ENCODE measurements at places on chromosomes 4 and X. TPM values are rescaled to one million over a fixed set of nuclear protein-coding genes. Genes with fewer than 3 reads are reported as not detected.
A peak's percentile ranks its signal among the peaks of the same experiment; 100 is the strongest.

GRCh38 chr4:150970685-150971151, 44.4 kb downstream of the LRBA start:
- DNase-seq: no peak

- DNase-seq: no peak
Measured at GRCh38 chr4:109410776-109411175, 22.8 kb upstream of the SEC24B start.

DNA sequence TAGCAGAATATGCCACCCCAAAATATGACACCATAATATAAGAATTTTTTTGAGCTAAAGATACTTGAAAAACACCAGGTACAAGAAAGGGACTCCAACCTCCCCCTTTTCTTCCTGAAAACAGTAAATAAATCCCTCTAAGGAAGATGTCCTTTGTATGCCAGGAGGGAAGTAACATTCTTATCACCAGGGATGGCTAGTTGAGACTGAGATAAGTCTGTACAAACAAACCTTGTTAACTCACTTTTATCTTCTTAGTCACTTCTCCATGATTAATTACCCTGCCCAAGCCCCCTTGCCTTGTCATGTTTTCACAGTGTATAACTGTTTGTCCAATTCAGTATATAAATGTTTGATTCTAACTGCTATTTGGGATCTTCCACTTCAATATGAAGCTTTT, 888.0 kb downstream of the PCDH18 start:
- no peak for DNase-seq

Gene ASB9
- total RNA-seq: not detected

DNA sequence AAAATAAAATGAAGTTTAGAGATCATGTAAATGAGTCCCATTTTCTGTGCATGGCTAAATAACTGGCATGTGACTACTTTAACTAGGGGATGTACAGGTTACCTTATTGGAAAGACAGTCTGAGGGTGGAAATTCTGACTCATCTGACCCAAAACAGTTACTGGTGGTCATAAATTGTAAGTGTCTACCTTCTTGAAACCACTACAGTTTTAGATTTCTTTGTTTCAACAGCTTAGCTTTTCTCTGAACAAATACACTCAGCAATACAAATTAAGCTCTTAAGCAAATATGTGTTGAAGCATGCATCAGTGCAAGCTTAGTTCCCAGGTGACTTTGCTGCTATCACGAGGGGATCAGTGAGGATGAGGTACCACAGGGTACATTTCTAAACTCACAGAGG, 60.7 kb upstream of the PGM2 start:
- no peak for DNase-seq

DNA sequence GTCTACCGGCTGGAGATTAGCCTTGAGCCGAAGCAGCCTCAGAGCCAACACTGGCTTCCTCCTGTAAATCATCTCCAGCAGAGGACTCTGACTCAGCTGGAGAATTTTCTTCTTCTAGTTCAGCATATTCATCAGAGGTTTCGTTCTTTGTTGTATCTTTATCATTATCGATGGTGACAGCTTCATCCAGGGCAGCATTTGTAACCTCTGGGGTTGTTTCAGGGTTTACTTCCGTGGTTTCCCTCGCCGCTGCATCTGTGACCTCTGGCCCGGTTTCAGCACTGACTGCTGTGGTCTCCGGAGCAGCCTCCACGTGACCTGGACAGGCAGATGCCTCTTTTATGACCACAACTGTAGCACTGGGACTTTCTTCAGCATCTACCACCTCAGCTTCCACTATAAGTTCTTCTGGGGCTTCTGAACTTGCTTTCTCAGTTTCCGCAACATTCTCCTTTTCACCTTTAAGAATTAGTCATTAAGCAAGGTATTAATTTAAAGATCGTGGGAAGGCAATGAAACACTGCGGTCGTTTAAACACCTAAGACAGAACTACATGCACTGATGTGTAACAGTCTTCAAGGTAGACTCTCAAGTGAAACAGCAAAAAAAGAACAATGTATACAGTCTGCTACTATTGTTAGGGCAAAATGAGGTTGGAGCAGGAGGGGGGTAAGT, 13.3 kb downstream of the MGARP start:
- peak; percentile 78 for DNase-seq

- no peak for DNase-seq
Measured at GRCh38 chr4:120753854-120754253, 168.7 kb downstream of the PRDM5 start.

Gene GPRIN3
- total RNA-seq: 6.3 TPM

GRCh38 chr4:152693871-152694270, 14.1 kb upstream of the TMEM154 start:
- DNase-seq: no peak

- DNase-seq: no peak
Measured at GRCh38 chrX:107736781-107737531, 38.6 kb downstream of the TSC22D3 start.

- no peak for DNase-seq
Measured at GRCh38 chrX:127038065-127038464, 218.5 kb downstream of the PRR32 start.

Gene OPRPN
- 2.4 TPM for total RNA-seq

Gene CDX4
- total RNA-seq: not detected

DNA sequence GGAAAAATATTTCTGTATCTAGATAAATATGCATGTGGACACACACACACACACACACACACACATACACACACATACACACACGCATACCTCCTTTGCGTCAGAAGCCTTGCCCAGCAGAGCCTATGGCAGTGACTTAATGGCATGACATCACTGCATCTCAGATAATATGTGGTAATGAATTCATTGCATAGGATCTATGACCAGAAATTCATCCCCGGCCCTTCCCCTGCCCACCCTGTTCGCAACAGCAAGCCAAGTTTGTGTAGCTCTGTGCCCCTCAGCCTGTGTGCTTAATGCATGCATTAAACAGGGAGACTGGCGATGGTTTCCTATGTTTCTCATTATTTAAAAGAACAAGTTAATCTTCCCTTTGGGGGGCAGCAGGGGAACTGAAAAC, 120.7 kb downstream of the NKX6-1 start:
- DNase-seq: no peak

DNA sequence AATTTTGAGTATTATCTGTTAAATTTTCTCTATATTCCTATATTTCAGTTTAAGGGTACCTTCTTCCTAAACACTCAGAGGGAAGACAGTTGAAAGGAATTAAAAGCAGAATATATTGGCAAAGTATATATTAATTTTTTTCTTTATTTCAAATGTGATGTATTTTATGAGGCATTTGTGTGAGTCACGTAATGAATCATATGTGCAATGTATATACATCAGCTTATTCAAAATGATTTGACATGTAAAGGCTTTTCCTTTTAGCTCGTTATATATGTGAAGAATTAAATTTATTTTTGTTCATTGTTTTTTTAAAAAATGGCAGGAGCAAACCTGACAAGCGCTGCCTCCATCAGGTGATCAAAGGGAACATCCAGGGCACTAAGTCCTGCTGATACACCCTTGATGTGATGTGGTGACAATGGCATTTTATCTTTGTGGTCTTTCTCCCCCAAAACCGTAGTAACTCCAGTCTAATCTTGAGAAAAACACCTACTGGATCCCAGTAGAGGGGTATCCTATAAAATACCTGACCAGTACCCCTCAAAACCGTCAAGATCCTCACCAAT, 8.9 kb downstream of the WWC2 start:
- DNase-seq: no peak

Gene TGIF2LX
- total RNA-seq: 0.72 TPM

GRCh38 chrX:138982365-138982764, 270.8 kb upstream of the FGF13 start:
- DNase-seq: no peak

- DNase-seq: no peak
Measured at GRCh38 chr4:74814052-74814451, 19.7 kb upstream of the BTC start.

Gene LIMCH1
- 144 TPM for total RNA-seq

DNA sequence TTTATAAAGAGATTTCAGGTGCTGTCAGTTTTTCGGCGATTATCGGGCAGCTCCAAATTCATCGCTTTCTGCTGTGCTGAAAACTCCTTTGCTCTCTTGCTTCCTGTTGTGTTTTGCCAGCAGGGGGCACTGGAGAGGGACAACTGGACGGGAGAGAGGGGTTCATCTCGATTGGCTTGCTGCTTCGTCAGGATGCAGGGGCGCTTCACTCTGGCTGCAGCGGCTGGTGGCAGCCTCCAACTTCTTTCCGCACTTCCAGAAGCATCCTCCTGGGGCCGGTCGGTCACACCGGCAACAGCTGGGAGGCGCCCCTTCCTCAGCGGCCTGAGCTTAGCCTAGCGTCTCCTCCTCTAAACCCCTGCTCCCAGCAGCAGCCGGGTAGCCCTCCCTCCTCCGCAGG, 29.5 kb downstream of the MSL3 start:
- peak; percentile 4 for DNase-seq

DNA sequence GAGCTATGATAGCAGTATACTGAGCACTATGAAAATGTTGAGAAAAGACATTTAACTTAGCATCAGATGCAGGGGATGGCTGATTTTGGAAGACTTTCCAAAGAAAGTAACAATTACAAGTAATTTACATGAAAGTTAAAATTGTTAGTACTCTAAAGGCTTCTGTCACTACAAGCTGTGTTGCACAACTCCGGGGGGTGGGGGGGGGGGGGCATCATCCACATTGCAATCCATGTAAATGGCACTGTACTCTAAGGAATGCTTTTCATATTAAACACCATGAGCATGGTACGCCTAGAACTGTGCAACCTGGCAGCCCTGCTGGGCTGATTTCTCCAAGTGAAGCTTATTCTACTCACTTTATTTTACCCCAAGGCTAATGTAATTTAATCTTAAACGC, 363.4 kb downstream of the TMA16 start:
- DNase-seq: no peak

- DNase-seq: peak; percentile 93
Measured at GRCh38 chrX:119655125-119655524, 37.8 kb downstream of the SEPTIN6 start.

Gene ITGB1BP2
- total RNA-seq: 33.2 TPM

GRCh38 chrX:120235284-120235683, 15.3 kb upstream of the ZBTB33 start:
- no peak for DNase-seq

DNA sequence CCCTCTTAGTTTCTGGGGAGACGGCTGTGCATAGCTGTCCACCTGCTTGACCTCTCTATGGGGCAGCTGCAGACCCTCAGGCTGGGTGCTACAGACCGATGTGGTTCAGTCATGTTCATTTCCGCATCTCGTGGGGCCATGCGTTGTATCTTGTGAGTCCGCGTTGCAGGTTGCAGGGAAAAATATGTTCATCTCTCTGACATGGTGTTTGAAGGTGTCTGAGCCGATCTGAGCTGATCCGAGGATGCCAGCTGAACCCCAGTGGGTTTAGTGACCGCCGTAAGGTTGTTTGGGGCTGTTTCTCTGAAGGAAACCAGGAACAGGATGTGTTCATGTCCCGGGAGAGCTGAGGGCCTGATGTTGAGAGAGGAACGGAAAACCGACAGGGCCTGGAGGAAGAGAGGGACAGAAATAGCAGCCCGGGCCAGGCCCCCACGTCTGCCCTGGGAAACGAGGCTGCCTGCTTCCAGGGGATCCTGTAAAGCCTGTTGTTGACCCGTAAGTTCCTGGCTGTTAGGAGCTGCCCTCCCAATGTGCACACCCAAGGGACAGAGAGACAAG, 9.8 kb upstream of the P2RY8 start:
- no peak for DNase-seq

DNA sequence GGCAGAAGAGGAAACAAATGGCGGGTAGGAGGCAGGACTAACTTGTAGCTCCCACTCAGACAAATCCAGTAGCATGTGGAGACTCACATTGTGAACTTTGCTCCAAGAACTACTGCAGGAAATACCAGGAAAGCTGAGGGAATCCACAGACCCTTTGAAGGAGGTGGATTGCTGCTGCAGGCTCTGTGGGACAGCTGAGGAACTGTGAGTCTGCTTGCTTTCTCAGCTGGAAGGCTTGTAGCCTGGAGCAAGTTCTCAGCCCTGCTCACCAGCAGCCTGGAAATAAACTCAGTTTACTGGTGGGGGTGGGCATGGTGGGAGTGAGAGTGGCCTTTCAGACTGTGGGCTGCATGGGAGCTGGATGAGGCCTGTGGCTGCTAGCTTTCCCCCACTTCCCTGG, 16.0 kb downstream of the RTL3 start:
- DNase-seq: no peak

Gene NAP1L2
- total RNA-seq: 0.48 TPM

Measured in umbilical cord (tissue), 2 donors.